ENCODE measurements at places on chromosomes 6 and 20.

- no peak for DNase-seq
Measured at GRCh38 chr20:23574977-23575376, 6.7 kb upstream of the CST9L start.

GRCh38 chr6:33543116-33543515 lies 37.0 kb downstream of the BAK1 start:
- no peak for DNase-seq

- no peak for DNase-seq
Measured at GRCh38 chr6:88532241-88532860, 366.2 kb upstream of the CNR1 start.

DNA sequence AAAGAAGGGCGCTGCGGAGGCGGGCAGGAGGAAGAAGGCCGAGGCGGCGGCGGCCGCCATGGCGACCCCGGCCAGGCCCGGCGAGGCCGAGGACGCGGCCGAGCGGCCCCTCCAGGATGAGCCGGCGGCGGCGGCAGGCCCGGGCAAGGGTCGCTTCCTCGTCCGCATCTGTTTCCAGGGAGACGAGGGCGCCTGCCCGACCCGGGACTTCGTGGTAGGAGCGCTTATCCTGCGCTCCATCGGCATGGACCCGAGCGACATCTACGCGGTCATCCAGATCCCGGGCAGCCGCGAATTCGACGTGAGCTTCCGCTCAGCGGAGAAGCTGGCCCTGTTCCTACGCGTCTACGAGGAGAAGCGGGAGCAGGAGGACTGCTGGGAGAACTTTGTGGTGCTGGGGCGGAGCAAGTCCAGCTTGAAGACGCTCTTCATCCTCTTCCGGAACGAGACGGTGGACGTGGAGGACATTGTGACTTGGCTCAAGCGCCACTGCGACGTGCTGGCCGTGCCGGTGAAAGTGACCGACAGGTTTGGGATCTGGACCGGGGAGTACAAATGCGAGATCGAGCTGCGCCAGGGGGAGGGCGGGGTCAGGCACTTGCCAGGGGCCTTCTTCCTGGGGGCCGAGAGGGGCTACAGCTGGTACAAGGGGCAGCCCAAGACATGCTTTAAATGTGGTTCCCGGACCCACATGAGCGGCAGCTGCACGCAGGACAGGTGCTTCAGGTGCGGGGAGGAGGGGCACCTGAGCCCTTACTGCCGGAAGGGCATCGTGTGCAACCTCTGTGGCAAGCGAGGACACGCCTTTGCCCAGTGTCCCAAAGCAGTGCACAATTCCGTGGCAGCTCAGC lies 780 bp downstream of the ZCCHC3 start:
- peak; percentile 9 for DNase-seq

- no peak for DNase-seq
Measured at GRCh38 chr20:21607971-21608725, 94.3 kb upstream of the NKX2-2 start.
